ENCODE measurements at places on chromosomes 2 and 18. TPM values are rescaled to one million over a fixed set of nuclear protein-coding genes. Genes with fewer than 3 reads are reported as not detected.
A peak's percentile ranks its signal among the peaks of the same experiment; 100 is the strongest.

Gene TRABD2A
- 1.7 TPM for total RNA-seq

Gene TBR1
- not detected for total RNA-seq

Gene RNF144A
- total RNA-seq, result 5.4 TPM

Gene MRPS5
- total RNA-seq, result 95.8 TPM

Gene ZNF521
- 0.15 TPM for total RNA-seq

Gene PROKR1
- not detected for total RNA-seq

Gene SPDYA
- 0.87 TPM for total RNA-seq

Gene GPAT2
- total RNA-seq, result not detected

Gene AGXT
- 0.36 TPM for total RNA-seq

Gene GPC1
- total RNA-seq, result 88.7 TPM

Gene ICOS
- total RNA-seq, result 0.18 TPM

Gene POMC
- total RNA-seq, result not detected

GRCh38 chr18:26804519-26804918, 61.0 kb downstream of the AQP4 start:
- no peak for DNase-seq

- no peak for DNase-seq
Observed at GRCh38 chr18:31649978-31650719, 34.2 kb downstream of the B4GALT6 start.

DNA sequence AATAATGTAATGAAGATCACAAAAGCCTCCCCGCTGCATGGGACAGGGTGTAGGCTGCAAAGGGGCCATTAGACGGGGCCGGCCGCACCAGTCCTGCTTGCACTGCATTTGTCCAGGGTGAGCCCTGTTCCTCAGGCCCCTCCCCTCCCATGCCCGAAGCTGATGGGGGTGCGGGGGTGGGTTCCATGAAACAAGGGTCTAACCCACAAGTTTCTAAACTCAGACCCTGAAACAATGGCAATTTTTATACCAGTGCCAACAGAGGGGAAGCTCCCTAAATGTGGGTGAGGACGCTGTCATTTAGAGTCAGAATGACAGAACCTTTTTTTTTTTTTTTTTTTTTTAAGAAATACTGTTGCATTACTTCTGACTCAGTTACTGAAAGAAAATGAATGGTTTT, 39.7 kb downstream of the HS6ST1 start:
- no peak for DNase-seq

GRCh38 chr2:42001711-42002201, 46.1 kb upstream of the PKDCC start:
- no peak for DNase-seq

- DNase-seq, result no peak
Observed at GRCh38 chr2:145812165-145812554, 1292.2 kb upstream of the ZEB2 start.

DNA sequence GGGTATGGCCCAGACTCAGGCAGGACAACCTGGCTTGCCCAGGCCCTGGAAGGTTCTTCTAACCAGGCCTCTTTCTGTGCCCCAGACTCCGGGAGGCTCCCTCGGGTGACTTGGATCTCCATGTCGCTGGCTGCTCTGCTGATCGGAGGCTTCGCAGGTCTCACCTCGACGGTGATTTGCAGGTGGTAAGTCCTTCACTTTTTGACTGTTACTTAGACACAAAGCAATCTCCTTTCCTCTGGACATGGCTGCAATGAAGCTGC, 103.5 kb downstream of the TPO start:
- DNase-seq, result no peak

DNA sequence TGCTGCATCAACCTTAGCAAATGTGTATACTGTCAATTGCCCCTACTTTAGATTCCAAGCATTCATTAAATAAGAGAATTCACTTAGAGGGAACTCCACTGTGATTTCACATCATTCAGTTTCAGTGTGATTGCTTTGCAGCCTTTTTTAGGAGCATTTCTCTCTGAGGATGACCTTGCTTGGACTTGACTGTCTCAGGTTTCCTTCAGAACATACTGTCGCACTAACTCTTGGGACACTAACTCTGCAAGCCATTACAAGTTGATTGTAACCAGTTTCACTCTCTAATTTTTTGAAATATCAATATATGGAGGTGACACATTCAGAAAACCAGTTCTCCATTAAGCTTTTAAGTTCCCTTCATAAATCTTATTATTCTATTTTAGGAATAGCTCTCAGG, 6.6 kb upstream of the ZCCHC2 start:
- no peak for DNase-seq

DNA sequence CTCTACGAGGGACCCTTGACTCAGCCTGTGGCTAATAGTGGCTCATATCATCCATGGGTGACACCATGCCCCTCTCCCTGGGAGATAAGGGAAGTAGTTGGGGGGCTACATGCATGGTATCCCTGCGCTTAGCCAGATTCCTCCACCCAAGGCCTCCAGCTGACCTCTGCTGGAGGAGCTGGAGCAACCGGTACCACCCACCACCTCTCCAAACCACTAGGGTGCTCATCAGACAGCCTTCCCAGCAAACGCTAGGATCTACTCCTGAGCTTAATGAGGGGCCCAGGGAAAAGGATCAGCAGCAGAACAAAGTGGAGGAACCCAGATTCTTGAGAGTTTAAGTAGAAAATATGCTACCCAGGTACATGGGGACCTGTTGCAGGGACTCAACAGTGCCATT, 75.9 kb upstream of the CAPN13 start:
- DNase-seq, result no peak

GRCh38 chr2:86314125-86314524, 23.3 kb downstream of the REEP1 start:
- DNase-seq, result no peak

- peak; percentile 75 for DNase-seq
Observed at GRCh38 chr2:180520921-180521581, 459.4 kb upstream of the UBE2E3 start.

DNA sequence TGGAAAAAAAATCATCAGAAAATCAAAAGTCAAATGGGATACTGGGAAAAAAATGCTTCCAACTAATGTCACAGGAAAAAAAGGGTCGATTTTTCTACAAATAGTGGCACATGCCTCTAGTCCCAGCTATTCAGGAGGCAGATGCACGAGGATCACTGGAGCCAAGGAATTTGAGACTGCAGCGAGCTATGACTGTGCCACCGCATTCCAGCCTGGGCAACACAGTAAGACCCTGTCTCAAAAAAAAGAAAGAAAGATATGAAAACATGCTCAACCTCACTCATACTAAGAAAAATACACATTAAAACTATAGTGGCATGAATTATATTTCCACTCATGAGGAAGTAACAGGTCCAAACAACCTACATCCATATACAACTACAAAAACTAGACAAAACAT, 17.9 kb downstream of the MEMO1 start:
- no peak for DNase-seq

- no peak for DNase-seq
Observed at GRCh38 chr2:172943539-172943938, 132.1 kb upstream of the MAP3K20 start.

- no peak for DNase-seq
Observed at GRCh38 chr2:68009526-68009925, 53.3 kb downstream of the C1D start.

DNA sequence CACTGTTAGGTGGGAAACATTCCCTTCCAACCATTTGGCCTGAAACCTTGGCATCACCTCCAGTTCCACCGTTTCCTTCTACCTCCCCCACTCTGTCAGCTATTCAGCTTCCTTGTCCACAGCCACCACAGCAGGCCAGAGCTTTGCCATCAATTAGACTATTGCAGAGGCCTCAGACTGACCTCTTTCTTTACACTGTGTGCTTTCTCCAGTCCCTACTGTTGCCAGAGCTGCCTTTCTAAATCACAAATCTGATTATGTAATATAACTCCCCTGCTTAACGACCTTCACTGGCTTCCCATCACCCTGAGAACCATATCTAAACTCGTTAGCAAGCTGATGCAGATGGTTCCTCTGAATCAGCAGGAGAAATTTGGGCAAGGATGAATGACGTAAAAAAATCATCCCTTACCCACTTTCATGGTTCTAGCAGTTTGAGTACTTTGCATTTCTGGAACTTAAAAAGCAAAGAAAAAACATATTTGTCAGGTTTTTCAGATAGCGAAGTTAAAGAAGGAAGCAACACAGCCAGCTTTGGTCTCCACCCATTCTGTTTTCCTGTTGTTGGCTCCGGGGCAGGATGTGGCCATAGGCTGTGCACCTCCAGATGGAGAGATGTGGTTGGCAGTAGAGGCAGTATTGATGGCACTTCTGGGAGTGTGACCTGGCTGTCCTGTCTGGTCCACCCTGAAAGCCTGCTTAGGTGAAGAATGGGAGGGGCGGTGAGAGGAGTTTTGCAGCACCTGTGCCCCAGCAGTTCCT, 422.1 kb downstream of the PARD3B start:
- DNase-seq, result no peak

GRCh38 chr2:161199912-161200701, 39.9 kb downstream of the TANK start:
- DNase-seq, result no peak

DNA sequence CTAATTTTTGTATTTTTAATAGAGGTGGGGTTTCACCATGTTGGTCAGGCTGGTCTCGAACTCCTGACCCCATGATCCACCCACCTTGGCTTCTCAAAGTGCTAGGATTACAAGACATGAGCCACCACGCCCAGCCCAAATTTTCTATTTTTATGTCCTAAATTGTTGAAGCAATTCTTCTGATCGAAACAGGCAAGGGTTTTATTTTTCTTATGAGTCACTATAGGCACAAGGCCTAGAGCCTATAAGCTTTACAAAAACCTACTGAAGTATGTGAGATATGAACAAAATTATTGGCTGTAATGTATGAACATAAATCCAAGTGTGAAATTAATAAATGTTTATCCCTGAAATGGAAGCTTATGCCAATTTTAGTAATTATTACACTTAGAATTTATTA, 464.2 kb upstream of the NRP2 start:
- no peak for DNase-seq

GRCh38 chr2:199414001-199414400, 43.7 kb downstream of the SATB2 start:
- DNase-seq, result no peak

GRCh38 chr18:79850731-79851130, 53.0 kb downstream of the KCNG2 start:
- no peak for DNase-seq

- no peak for DNase-seq
Observed at GRCh38 chr2:201813996-201814760, 7.8 kb downstream of the CDK15 start.

DNA sequence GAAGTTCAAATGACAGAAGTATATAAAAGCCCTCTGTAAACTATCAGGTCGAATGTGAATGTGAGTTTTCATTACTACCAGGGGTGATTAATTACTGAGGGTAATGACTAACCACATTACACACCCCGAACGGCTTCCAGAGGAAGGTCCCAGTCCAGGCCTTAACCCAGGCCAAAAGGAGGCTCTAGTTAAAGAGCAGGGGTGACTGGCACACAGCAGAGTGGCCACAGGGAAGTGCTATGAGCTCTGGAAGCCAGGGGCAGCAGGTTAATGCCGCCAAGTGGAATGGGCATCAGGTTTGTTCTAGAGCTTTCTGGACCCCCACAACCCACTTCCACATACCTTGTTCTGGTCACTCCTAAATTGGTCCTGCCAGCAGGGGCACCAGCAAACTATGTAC, 87.7 kb downstream of the BCL11A start:
- no peak for DNase-seq

GRCh38 chr2:98901702-98902101, 34.3 kb downstream of the CRACDL start:
- no peak for DNase-seq

DNA sequence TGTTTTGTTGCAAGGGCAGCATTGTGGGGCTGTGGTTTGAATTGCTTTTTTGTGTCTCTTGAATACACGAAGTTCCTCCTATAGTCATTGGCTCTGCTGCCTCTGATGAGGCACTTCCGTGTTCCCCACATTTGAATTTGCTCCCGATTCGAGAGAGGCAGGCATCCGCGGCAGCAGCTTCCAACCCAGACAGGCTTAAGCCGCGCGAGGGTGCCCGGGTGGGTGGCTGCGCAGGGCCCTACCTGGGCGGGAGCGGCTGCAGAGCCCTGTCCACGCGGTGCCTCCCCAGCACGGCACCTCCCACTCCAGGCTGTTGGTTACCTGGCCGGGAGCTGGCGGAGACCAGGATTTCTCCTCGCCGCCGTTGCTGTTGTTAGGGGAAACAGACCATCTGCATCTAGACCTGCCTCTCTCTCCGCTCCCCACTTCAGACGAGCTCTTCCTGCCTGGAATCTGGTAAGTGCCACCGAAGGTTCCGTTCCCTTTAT, 151.3 kb downstream of the NEDD4L start:
- DNase-seq, result no peak

- DNase-seq, result no peak
Observed at GRCh38 chr18:245282-245847, 22.5 kb downstream of the THOC1 start.

DNA sequence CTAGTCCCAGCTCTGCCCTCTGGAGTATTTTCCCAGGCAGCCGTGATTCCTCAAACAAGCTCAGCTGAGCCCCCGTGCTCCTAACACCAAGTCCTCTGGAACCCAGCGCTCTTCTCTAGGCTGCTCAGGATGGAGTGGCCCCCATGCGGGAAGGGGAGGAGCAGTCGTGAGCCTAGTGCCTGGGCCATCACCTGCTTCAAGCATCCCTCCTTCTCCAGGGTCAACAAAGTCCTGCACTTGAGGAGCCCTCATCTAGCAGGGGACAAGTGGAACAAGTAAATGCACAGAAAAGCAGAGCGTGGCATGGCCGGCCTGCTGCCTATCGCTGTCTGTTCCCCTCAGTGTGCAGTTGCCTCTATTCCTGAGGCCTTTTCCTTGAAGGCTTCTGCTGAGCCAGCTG, 168.6 kb downstream of the INHBB start:
- DNase-seq, result no peak

DNA sequence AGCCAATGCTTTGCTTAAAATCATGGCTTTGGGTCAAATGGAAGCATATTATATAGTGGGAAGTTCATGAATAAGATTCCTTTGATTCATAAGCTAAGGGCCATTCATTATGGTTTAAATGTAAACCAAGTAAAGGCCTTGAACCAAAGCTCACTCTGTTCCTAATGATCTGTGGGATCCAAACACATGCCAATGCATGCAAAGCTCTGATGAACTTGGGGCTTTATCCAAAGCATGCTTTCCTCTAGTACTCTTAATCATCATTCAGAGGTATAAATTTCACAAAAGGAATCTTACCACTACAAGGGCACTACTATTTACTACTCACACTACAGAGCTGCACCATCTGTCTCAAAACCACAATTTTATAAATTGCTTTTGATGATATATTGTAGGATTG, 102.8 kb upstream of the RBMS1 start:
- DNase-seq, result no peak

- DNase-seq, result no peak
Observed at GRCh38 chr18:74608681-74609080, 11.0 kb downstream of the ZNF407 start.

GRCh38 chr18:8835521-8835953, 130.2 kb downstream of the MTCL1 start:
- DNase-seq, result no peak
